Natural killer cell (primary cell): ENCODE measurements at places on chromosomes 7 and 10.

DNA sequence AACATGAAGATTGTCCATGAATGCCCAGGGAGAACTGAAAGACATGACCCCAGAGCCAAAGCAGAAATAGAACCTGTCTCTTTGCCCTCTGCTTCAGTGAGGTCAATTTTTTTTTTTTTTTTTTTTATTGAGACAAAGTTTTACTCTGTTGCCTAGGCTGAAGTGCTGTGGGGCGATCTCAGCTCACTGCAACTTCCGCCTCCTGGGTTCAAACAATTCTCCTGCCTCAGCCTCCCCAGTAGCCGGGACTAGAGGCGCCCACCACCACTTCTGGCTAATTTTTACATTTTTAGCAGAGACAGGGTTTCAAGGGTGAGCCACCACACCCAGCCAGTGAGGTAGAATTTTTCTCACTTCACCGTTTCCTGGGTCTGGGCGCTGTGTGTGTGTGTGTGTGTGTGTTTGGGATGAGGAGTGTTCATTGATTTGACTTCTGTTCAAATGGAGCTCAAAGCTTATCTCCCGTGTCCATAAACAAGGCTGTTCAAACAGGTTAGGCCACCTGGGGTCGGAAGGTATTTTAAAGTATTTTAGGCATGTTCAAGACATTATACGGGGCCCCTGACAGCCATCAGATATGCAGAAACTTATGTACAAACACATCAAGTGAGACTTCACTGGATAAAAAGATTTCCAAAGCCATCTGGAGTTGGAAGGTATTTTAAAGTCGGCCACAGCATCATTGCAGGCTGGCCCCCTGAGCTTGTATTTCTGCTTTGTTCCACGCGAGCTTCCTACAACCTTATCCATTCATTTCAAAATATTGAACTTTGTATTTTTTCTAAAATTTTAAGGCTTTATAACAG, 93.8 kb downstream of the MAP3K8 start:
- DNase-seq, result peak; percentile 38
- no peaks in the 10 kb centered on the region for H3K27me3 ChIP-seq
- no peaks in the 10 kb centered on the region for H3K36me3 ChIP-seq
- H3K4me1 ChIP-seq, result peaks cover 89% of the 10 kb centered on the region

DNA sequence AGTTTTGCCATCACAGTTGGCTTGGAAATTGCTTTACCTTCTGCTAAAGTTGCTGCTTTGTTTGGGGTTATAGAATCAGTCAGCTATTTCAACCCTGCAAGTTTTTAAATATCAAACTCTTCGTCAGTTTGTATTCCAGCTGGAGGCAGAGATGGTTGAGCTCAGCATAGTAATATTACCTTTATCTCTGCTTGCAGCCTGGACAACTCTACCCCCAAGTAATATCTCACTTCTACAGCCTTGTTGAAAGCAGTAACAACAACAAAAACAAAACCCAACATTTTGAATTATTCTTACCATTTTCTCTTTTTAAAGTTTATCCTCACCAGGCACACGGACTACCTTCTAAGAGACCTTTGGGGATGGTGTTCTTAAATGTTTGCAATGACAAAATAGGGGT, 239.1 kb upstream of the PHF14 start:
- no peak overlapping the region for H3K27ac ChIP-seq
- no peak overlapping the region for H3K4me3 ChIP-seq
- no peaks in the 10 kb centered on the region for H3K36me3 ChIP-seq
- no peaks in the 10 kb centered on the region for H3K4me1 ChIP-seq
- DNase-seq, result no peak

DNA sequence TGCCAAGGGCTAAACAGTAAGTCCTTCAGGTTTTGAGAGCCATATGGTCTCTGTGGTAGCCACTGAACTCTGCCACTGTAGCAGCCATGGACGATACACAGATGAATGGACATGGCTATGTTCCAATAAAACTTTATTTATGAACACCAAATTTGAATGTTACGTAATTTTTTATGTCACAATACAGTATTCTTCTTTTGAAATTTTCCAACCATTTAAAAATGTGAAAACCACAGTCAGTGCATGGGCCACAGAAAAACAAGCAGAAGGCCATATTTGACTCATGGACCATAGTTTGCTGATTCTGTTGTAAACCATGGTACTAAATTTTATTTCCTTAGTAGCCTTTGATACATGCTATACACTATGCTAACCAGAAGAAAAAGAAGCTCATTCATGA, 361.8 kb downstream of the MAGI2 start:
- H3K27me3 ChIP-seq, result no peaks in the 10 kb centered on the region
- no peak overlapping the region for H3K27ac ChIP-seq
- H3K36me3 ChIP-seq, result no peaks in the 10 kb centered on the region
- no peak for DNase-seq

- H3K4me3 ChIP-seq, result no peak overlapping the region
- H3K4me1 ChIP-seq, result no peaks in the 10 kb centered on the region
- no peak overlapping the region for H3K27ac ChIP-seq
Measured at GRCh38 chr10:51861051-51861450, 161.7 kb upstream of the CSTF2T start.

GRCh38 chr7:128247108-128247507, 6.0 kb downstream of the LEP start:
- no peaks in the 10 kb centered on the region for H3K36me3 ChIP-seq
- no peaks in the 10 kb centered on the region for H3K4me1 ChIP-seq
- no peak for DNase-seq
- no peak overlapping the region for H3K27ac ChIP-seq
- H3K27me3 ChIP-seq, result no peaks in the 10 kb centered on the region

DNA sequence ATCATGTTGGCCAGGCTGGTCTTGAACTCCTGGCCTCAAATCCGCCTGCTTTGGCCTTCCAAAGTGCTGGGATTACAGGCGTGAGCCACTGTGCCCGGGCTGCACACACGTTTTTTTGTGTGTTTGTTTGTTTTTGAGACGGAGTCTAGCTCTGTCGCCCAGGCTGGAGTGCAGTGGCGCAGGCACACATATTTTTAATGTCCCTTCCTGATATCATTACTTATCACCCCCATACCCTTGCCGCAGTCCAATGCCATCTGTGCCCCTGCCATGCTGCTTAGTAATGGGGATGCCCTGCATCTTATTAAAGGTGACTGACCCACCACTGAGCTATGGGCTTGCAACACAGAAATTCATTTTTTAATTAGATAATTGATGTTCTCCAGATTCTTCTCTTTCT, 180.7 kb downstream of the TEX36 start:
- no peaks in the 10 kb centered on the region for H3K36me3 ChIP-seq
- no peak overlapping the region for H3K27ac ChIP-seq
- no peaks in the 10 kb centered on the region for H3K4me1 ChIP-seq
- no peaks in the 10 kb centered on the region for H3K27me3 ChIP-seq

DNA sequence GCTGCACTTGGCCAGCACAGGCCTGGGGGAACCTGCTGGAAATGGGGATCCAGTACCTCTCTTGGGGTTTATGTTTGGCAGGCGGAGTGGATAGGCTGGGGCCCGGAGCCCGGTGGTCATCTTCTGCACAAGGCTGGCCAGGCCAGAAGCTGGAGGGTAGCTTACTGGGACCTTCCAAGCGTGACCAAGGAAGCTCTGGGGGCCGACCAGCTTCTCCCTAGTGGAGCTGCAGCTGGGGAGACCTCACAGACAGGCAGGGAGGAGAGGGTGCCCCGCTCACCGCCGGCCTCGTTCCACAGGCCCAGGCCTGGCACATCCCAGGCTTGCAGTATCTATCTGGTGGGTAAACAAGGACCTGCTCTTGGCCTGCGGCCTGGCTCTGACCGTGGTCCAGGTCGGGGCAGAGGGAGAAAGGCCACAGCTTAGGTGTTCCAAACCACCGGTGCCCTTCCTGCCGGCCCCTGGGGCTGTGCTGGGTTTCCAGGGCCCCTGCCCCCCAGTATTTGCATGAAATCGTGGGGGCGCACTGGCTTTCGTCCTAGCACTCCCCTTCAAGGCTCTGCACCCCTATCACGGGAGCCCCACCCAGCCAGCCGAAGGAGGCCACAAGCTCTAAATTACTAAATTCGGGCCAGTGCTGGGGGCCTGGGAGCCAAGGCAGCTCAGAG, 1.5 kb upstream of the ELFN1 start:
- no peaks in the 10 kb centered on the region for H3K36me3 ChIP-seq
- no peak for DNase-seq
- peaks cover 42% of the 10 kb centered on the region for H3K27me3 ChIP-seq
- H3K4me3 ChIP-seq, result no peak overlapping the region

GRCh38 chr7:32639122-32639521, 143.8 kb downstream of the AVL9 start:
- H3K27me3 ChIP-seq, result no peaks in the 10 kb centered on the region
- H3K27ac ChIP-seq, result no peak overlapping the region
- no peaks in the 10 kb centered on the region for H3K4me1 ChIP-seq
- H3K36me3 ChIP-seq, result no peaks in the 10 kb centered on the region
- H3K4me3 ChIP-seq, result no peak overlapping the region
- no peak for DNase-seq

DNA sequence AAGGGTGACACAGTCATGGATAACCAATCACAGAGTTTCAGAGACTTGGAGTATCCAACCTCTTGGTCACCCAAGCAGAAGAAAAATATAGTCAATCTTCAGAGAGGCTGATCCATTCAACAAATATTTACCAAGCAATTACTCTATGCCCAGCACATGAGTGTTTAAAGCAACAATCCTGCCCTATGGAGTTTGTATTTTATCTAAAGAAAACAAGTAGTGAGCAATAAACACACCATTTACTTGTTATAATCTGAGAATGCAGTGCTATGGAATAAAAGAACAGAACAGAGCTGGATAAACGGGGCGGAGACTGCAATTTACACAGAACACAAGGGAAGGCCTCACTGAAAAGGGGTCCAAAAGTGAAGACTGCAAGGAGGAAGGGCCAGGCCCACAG, 63.8 kb downstream of the GRB10 start:
- no peaks in the 10 kb centered on the region for H3K36me3 ChIP-seq
- H3K27me3 ChIP-seq, result no peaks in the 10 kb centered on the region
- H3K4me1 ChIP-seq, result no peaks in the 10 kb centered on the region
- no peak overlapping the region for H3K4me3 ChIP-seq
- no peak for DNase-seq

DNA sequence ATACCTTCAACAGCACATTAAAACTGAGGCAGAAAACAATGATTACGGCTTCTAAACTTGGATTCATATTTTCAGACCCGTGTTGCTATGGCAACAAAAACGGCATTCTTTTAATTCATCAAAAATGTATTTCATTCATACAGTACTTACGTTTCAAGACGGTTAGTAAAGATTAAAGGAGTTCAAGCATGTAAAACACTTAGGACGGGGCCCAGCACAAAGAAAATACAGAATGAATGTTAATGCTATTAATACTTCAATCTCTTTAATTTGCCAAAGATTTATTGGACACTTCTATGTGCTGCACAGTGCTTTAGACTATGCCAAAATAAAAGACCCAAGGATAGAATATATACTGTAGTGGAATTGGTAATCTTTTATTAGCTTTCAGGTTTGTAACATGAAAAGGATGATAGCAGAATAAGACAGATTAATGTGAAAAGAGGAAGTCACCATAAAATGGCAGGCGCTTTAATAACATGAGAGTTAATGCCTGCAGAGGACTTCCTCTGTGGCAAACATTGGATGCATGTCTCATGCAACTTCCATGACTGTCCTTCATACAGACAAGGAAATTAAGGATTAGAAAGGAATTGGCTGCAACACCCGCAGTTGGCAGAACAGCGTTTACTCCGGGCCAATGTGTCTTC, 201.6 kb upstream of the KLF6 start:
- DNase-seq, result no peak
- peaks cover 2% of the 10 kb centered on the region for H3K4me1 ChIP-seq
- no peaks in the 10 kb centered on the region for H3K27me3 ChIP-seq
- H3K4me3 ChIP-seq, result no peak overlapping the region
- no peaks in the 10 kb centered on the region for H3K36me3 ChIP-seq
- no peak overlapping the region for H3K27ac ChIP-seq

DNA sequence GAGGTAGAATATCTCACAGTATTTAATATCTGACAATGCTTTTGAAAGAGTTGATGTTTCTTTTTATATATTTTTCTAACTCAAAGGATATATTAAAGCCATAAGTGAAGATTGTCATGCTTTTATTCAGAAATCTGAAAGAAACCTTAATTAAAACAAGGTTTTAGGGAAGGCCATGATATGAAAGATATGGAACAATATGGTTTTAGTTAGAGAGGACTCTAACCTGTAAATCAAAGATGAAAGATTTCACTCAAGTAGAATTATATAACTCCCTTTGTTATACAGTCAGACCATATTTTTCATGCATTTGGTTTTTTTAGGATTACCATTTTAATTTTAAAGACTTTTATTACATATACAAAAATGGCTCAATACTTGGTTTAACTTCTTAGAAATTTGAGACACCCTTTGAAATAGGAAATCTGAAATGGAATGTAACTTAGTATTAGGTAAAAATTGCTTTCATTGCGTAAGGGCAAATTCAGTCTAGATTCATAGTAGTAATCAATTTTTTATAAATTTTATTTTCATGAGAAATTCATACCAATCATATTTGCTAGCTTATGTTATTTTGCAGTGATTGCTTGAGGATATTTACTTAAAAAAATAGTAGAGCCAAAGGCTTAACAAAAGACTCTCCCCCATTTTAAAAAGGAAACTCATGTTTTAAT, 119.8 kb downstream of the TWIST1 start:
- no peak overlapping the region for H3K27ac ChIP-seq
- no peaks in the 10 kb centered on the region for H3K36me3 ChIP-seq
- H3K27me3 ChIP-seq, result no peaks in the 10 kb centered on the region
- no peaks in the 10 kb centered on the region for H3K4me1 ChIP-seq
- H3K4me3 ChIP-seq, result no peak overlapping the region

DNA sequence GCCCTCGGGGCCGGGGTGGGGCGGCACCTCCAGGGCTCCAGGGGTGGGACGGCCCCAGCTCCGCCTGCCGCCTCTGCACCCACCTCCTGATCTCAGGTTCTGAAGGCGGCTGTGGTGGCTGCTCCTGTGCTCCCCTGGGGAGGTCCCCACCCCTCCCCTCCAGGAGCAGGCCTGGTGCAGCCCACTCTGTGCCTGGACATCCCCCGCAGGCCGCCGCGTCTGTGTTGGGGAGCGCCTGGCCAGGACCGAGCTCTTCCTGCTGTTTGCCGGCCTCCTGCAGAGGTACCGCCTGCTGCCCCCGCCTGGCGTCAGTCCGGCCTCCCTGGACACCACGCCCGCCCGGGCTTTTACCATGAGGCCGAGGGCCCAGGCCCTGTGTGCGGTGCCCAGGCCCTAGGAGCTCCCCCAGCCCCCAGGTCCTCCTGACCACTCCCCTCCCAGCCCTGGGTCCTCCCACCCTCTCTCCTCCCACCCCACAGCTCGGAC, 5.5 kb downstream of the CYP2W1 start:
- peaks cover 17% of the 10 kb centered on the region for H3K4me1 ChIP-seq
- H3K4me3 ChIP-seq, result no peak overlapping the region
- peaks cover 9% of the 10 kb centered on the region for H3K27me3 ChIP-seq
- no peaks in the 10 kb centered on the region for H3K36me3 ChIP-seq
- DNase-seq, result no peak
- no peak overlapping the region for H3K27ac ChIP-seq

- peak; percentile 93 for DNase-seq
- peaks cover 48% of the 10 kb centered on the region for H3K4me1 ChIP-seq
- peak overlapping the region; percentile 96 for H3K27ac ChIP-seq
- H3K4me3 ChIP-seq, result peak overlapping the region; percentile 11
Measured at GRCh38 chr10:26448706-26449435, 10.7 kb downstream of the APBB1IP start.

GRCh38 chr10:132765435-132765834, 20.5 kb downstream of the NKX6-2 start:
- no peak for DNase-seq
- H3K27me3 ChIP-seq, result no peaks in the 10 kb centered on the region
- no peak overlapping the region for H3K4me3 ChIP-seq
- H3K27ac ChIP-seq, result no peak overlapping the region
